ENCODE measurements at places on chromosomes 13 and 19.

GRCh38 chr13:32041429-32041828 lies 9.9 kb downstream of the FRY start:
- DNase-seq: no peak

DNA sequence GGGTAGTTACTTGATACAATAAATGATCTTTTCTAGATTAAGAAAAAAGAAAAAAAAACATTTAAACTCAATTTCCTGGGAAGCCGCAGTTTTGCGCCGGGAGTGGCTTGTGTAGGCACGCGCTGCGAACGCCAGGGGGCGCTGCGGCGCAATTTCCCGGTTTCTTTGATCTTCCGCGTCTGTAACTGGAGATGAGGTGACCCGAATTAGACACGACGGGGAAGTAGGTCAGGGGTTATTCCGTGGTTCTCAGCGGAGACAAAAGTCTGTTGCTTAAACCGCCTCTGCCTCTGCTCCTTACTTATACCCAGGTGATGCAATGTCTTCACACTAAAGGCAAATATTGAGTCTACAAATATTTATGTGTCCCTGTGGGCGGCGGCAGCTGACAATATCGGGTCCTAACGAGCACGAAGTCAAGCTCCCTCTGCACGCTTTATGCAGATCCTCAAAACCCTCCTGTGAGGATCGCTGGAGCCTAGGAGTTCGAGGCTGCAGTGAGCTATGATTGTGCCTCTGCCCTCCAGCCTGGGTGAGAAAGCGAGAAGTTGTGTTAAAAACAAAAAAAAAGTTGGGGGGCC lies 15.2 kb downstream of the STXBP2 start:
- DNase-seq: peak; percentile 81

GRCh38 chr13:68369739-68370138 lies 1139.6 kb upstream of the PCDH9 start:
- no peak for DNase-seq

- no peak for DNase-seq
Measured at GRCh38 chr13:34300559-34300958, 482.6 kb downstream of the RFC3 start.

DNA sequence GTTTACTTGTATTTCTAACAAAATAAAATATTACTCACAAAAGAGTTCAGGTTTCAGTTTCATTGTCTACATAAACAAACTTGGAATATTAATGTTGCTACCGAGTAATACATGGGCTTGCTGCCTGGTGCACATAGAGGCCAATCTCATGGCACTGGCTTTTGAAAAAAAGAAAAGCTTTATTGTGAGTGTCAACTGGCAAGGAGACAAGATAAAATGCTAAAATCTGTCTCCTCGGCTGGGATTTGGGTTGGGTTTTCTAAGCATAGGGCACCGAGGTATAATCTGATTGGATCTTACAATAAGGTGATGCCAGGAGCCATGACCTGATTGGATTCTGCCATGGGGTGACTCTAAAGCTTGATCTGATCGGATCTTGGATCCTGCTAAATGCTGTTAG lies 1519.9 kb upstream of the MIR17HG start:
- DNase-seq: no peak

- no peak for DNase-seq
Measured at GRCh38 chr13:37345869-37346268, 240.4 kb upstream of the CSNK1A1L start.

DNA sequence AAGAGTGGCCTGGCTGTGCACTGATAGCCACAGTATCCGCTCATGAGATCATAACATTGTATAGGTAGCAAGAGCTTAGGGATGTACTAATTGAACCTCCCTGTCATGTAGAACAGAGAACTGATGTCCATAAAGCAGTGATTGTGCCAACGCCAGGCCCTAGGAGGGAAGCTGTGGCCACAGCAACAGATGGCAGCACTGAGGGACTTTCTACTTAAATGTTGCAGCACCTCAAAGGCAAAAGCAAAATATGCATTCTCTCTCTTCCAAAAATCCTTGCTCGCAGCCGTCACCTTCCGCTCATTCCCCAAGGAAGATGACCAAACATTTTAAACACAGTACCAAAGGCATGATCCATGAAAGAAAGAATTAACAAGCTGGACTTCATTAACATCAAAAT lies 32.3 kb downstream of the COL4A1 start:
- no peak for DNase-seq

DNA sequence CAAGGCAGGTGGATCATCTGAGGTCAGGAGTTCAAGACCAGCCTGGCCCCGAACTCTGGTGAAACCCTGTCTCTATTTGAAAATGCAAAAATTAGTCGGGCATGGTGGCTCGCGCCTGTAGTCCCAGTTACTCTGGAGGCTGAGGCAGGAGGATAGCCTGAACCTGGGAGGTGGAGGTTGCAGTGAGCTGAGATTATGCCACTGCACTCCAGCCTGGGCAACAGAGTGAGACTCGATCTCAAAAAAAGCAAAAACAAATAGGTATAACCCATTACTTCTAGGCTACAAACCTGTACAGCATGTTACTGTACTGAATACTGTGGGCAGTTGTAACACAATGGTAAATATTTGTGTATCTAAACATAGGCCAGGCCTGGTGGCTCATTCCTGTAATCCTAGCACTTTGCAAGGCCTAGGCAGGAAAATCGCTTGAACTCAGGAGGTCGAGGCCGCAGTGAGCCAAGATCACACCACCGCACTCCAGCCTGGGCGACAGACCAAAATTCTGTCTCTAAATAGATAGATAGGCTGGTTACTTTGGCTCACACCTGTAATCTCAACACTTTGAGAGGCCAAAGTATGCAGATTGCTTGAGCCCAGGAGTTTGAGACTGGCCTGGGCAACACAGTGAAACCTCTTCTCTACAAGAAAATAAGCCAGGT lies 63.5 kb downstream of the MYO9B start:
- DNase-seq: no peak

- DNase-seq: no peak
Measured at GRCh38 chr19:40810160-40810559, 11.2 kb downstream of the EGLN2 start.

- DNase-seq: peak; percentile 9
Measured at GRCh38 chr19:28705008-28705407, 507.9 kb downstream of the UQCRFS1 start.

- no peak for DNase-seq
Measured at GRCh38 chr13:111179908-111180760, 65.0 kb downstream of the ARHGEF7 start.

- DNase-seq: no peak
Measured at GRCh38 chr13:109870696-109871370, 84.5 kb upstream of the IRS2 start.

GRCh38 chr19:2176337-2176994 lies 12.7 kb downstream of the DOT1L start:
- DNase-seq: no peak

- no peak for DNase-seq
Measured at GRCh38 chr13:21134475-21134874, 41.9 kb downstream of the SKA3 start.

DNA sequence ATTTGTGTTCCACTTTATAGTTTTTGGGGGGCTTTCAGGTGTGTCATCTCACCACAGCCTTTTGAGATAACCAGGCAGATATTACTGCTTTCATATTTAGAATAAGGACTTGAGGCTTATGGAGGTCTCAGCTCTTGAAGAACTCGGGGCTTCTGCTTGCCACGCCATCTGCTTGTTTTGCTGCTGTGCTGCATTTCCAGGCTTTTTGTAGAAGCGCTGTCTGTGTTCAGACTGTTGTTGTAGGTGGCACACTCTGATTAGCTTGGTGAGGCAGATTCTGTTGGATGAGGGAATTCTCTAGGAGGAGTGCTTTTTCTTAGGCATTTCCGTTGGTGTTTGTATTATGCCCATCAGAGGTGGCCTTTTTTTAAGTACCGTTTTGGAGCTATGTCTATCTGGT lies 57.2 kb downstream of the WASF3 start:
- no peak for DNase-seq

- no peak for DNase-seq
Measured at GRCh38 chr19:28881616-28882015, 331.3 kb downstream of the UQCRFS1 start.

DNA sequence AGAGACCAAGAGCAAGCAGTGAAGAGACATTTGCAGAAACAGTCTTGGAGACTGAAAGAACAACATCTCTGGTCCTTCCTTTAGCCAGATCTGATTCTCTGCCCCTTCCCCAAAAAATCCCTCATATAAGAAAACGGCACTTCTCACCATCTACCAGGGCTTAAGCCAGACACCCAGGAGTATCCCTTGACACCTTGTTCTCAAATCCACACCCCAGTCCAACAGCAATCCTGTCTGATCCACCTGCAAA lies 1.7 kb upstream of the PLEKHG2 start:
- DNase-seq: no peak

DNA sequence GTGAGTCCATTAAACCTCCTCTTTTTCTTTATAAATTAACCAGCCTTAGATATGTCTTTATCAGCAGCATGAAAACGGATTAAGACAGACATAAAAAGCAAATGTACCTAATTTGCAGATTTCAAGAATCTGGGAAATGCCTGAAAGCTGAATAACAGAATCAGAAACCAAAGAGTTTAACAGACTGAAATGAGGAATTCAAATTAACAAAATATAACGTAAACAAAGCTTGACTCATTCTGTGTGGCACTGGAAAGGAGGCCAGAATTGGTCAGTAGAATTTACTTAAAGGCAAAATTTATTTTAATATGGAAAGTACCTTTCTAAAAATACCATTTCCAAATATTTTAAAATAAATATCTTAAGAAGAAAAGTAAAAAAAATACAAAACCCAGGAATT lies 540.6 kb upstream of the HTR2A start:
- no peak for DNase-seq

- DNase-seq: no peak
Measured at GRCh38 chr13:53198017-53198416, 169.4 kb downstream of the OLFM4 start.

DNA sequence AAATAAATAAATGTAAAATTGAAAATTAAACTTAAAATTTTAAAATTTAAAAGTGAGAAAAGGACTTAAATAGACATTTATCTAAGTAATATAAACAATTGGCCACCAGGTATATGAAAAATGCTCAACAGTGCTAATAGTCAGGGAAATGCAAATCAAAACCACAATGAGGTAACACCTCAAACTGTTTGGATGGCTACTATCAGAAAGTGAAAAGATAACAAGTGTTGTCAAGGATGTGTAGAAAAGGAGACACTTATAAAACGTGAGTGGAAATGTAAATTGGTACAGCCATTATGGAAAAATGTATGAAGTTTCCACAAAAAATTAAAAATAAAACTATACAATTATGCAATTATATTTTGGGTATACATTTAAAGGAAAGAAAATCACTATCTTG lies 752.2 kb downstream of the EFNB2 start:
- no peak for DNase-seq

- peak; percentile 77 for DNase-seq
Measured at GRCh38 chr19:35901854-35902661, at the start of gene HCST. HCST (plus strand) TSS chr19:35902529; CDS start chr19:35902594, 65 bp downstream.

GRCh38 chr13:25844559-25845434 lies 207.0 kb downstream of the SHISA2 start:
- DNase-seq: no peak

DNA sequence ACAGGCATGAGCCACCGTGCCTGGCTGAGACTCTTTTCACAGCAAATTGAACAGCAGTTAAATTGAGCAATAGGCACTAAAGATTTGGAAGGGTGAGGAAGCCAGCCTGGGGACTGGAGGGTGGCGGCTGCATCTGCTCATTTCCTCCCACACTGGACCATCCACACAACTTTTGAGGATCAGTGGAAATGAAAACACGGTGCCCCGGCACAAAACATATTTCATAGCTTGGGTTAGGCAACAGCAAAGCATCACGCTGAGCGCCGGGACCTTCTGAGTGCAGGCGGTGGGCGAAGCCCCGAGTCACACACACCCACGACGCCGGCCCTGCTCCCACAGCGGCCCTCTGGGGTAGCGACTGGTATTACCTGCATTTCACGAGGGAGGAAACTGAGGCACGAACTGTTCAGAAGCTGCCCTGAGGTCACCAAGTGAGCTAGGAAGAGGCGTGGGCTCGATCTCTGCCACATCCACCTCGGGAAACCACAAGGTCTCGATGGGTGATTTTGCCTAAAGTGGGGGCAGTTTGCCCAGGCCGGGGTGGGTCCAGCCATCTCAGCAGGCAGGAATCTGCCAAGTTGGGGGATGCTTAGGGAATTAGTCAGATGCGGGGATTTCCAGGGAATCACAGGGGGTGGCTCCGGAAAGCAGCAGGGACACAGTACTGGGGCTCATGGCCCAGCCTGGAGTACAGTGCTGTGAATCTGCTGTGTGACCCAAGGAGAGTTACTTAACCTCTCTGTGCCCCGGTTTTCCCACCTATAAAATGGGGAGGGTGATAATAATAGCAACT lies 3.5 kb upstream of the SBNO2 start:
- DNase-seq: no peak

DNA sequence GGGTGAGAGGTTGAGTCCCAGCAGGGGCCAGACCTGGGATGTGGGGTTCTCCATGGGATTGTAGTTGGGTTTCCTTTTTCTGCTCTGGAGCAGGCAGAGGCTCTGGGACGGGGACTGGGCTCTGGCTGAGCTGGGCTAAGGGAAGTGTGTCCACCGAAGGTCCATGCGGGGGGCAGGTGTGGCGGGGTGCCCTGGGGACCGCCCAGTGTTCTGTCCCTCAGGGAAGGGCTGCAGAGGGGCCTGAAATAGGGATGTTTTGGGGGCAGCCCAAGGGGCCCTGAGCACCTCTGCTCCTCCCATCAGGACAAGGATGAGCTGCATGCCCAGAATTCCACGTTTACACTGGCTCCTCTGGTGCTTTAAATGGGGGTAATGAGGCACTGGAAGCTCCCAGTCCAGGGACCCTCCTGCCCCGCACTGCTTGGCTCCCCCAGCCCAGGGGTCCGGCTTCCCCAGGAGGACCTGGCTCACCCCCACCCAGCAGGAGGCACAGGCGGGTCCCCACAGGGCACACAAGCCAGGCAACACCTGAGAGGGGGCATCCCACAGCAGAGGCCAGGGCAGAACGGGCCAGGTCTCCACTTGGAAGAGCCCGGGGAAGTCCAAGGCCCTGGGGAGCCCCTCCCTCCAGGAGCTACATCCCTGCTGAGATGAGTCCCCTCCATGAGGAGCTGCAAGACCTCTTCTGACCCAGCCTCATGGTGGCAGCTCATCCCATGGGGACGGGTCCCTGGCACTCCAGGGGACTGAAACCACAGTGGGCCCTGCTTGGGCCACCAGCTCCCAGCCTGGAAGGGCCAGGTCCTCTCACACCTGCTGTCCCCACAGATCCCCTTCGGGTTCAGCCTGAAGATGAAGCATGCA lies 14.7 kb upstream of the ZNF14 start:
- no peak for DNase-seq

DNA sequence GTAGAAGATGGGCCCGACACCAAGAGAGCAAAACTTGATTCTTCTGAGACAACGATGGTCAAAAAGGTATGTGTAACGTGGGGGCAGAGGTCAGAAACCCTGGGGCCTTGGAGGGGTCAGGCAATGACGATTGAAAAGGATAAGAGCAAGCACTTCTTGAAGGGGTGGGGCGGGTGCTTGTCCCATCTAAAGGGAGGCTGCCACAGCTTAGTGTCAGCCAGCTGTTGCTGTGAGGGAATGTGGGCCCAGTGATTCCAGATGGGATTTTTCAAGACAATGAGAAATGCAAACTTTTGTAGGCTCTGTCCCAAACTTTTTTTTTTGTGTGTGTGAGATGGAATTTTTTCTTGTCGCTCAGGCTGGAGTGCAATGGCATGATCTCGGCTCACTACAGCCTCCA lies 24.5 kb downstream of the SAE1 start:
- DNase-seq: no peak

All from OCI-LY7 (cell line).